ENCODE measurements at places on chromosomes 2 and 18.

- no peak for DNase-seq
These were observed 40.5 kb upstream of the TNFRSF11A start for GRCh38 chr18:62284637-62285036.

- no peak for DNase-seq
These were observed 5.9 kb downstream of the ASXL3 start for GRCh38 chr18:33583901-33584300.

DNA sequence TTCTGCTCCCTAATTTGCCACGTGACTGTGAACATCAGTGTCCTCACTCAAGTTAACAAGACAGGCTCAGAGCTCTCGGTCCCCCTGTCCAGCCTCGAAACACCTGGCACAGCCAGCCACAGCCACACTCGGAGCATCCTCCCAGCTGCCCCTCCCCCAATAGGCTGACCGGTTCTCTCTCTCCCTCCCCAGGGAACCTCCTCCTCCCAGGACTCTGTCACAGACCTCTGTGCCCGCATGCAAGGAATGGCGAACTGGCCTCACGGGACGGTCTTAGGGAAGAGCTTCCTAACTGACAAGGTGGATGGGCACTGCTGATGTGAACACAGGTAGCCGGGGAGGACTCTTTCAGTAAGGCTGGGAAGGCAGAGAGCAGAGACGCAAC is 18.8 kb downstream of the CYP26B1 start:
- no peak for DNase-seq

DNA sequence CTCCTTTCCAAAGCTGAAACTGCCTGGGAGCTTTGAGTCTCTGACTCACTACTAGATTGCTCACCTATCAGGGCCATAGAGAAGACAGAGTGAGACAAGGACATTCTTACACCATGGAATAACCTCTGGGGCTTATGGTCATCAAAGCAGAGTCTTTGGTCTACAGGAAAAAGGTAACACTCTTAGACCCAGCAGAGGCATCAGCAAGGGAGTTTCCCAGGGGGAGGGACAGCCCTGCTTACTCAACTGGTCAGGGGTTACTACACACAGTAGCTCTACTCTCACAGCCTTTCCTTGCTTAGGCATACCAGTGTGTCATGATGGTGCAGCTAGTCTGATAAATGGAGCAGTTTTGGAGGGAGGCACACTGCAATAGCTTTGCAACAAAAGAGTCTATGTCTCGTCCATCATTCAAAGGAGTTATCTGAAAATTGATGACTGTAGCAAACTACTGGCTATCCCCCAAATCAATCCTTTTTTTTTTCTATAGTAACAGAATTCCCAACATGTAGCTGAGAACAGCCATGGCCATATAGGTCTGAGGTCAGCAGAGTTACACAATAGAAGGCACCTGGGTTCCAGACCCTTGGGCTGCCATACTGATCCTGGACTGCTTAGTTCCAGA is 22.4 kb upstream of the CD28 start:
- no peak for DNase-seq

DNA sequence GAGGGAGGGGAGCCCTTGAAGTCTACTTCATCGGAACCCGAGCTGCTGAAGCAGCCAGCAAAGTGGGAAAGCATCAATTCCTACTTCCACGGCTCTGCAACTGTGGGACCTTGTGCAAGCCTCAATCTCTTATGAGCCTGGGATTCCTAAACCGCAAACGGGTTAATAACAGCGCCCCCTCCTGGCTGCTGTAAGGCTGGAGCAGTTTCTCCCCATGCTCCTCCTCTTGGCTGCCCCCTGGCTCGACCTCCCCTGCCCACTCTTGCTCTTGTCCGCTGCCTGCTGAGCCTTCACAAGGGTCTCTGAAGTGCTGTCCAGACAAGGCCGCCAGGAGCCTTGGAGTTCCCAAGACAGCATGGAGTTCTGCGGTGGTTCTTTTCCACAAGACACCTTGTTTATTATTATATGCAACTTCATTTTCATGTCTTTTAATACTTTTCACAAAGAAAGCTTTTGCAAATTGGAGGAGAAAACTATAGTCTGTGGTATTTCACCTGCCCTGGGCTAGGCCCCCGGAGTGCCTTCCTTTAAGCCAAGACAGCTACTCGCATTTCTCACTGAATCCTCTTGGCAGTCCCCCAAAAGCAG is 157.2 kb downstream of the DDX1 start:
- DNase-seq = no peak

- DNase-seq = no peak
These were observed 446 bp upstream of the RHBDD1 start for GRCh38 chr2:226835420-226835795.
